ENCODE measurements at places on chromosomes 7 and 10.

- DNase-seq, result no peak
Measured at GRCh38 chr7:106199813-106200364, 84.9 kb downstream of the NAMPT start.

DNA sequence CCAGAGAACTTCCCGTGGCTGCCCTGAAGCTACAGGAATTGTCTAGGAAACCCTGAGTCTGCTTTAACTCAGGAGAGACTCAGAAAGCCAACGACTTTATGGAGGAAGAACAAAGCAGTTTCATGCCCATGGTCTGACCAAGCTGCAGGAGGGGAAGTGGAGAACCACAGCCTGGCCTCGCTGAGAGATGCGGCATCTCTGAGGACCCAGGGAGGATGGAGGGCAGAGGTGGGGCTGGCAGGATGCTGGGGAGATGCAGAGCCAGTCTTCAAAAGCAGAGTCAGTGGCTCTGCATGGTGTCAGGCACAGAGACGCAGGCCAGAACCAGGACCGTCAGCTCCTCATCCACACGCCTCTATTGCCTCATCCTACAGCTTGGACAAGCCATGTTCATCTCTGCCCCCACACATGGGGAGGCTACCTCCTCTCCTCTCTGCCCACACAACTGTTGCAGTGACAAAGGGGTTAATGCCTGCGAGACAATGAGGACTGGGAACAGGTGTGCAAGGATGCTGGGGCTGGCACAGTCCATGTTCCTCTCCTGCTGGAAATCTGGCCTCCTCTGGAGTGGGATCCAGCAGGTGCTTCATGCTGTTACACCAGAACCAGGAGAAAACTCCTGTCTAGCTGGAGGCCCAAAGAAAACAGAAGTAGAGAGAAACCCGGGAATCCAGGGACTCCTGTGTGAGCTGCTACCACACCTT, 267.0 kb downstream of the PLXNA4 start:
- no peak for DNase-seq

- no peak for DNase-seq
Measured at GRCh38 chr7:47443049-47443448, 138.9 kb downstream of the TNS3 start.

- no peak for DNase-seq
Measured at GRCh38 chr7:27430105-27430504, 187.5 kb downstream of the EVX1 start.

GRCh38 chr7:80095545-80095944, 39.1 kb upstream of the GNAI1 start:
- no peak for DNase-seq

DNA sequence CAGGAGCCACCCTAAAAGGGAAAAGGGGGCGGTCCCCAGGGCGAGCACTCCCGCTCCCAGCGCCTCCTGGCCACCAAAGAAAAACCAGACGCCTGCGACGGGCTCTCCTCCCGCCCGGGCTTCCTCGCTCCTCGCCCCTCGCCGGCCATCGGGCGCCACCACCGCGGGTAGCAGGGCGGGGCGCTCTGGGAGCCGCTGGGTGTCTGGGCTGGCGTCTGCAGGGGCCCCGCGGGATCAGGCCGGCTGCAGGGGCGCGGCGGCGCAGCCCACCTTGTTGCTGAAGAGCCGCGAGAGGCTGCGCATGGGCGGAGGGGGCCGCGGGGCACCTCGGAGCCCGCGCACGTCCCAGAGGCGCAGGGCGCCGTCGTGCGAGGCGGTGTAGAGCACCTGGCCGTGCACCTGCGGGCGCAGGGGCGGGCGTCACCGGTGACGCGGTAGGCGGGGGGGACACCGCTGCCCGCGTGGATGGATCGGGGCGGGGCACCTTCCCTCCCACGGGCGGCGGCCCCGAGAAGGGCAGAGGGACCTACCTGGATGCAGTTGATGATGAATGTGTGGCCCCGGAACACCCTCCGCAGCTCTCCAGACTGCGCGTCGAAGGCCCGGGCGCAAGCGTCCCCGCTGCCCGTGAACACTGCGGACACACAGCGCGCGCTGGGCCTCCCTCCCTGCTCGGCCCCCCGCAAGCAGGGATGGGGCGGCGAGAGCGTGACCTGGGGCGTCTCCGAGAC, 28.3 kb downstream of the WDR86 start:
- no peak for DNase-seq

All from stimulated activated CD8-positive, alpha-beta memory T cell treated with anti-CD3 and anti-CD28 coated beads, Interleukin-4, amount 100 ng/mL, for 1 hour (primary cell).